ENCODE measurements at places on chromosomes 5 and 9.

DNA sequence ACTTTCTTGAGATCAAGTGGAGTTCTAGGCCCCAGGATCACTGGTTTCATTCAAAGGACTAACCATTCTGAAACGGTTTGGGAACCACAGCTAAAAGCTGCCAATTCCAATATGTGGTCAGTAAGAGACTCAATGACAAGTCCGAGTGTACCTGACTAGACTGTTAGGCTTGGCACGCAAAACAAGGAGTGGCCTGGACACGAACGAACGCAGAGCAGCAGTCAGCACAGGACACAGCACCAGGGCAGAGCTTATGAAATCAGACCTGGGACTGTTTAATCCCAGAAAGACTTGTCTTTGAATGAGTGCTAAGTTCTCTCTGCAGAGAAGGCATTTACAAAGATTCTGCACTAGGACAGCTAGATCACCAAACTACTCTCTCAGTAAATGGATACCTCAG, 213.8 kb downstream of the GAPVD1 start:
- DNase-seq, result no peak

- DNase-seq, result no peak
Measured at GRCh38 chr5:133286483-133286882, 234.7 kb downstream of the HSPA4 start.

- DNase-seq, result no peak
Measured at GRCh38 chr9:108271646-108272348, 584.0 kb downstream of the ACTL7B start.

- no peak for DNase-seq
Measured at GRCh38 chr9:95615246-95615645, 98.5 kb upstream of the PTCH1 start.

DNA sequence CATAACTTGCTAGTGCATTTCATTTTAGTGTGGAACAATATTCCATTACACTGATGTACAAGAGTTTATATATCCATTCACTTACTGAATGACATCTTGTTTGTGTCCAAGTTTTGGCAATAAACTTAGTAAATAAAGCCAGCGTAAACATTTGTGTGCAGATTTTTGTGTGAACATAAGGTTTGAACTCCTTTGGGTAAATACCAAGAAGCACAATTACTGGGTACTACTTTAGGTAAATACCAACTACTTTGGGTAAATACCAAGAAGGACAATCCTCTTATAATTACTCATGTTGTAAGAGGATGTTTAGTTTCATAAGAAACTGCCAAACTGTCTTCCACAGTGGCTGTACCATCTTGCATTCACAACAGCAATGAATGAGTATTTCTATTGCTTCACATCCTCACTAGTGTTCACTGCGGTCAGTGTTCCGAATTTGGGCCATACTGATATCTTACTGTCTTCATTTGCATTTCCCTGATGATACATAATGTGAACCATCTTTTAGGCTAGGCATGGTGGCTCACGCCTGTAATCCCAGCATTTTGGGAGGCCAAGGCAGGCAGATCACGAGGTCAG, 2.3 kb upstream of the SYK start:
- no peak for DNase-seq

All from T-helper 17 cell (primary cell).